ENCODE measurements at places on chromosomes 4 and X.

GRCh38 chrX:129980540-129981199 lies 1.8 kb upstream of the BCORL1 start:
- no peak for DNase-seq

GRCh38 chrX:47358387-47359065 lies 11.9 kb upstream of the ZNF157 start:
- no peak for DNase-seq

DNA sequence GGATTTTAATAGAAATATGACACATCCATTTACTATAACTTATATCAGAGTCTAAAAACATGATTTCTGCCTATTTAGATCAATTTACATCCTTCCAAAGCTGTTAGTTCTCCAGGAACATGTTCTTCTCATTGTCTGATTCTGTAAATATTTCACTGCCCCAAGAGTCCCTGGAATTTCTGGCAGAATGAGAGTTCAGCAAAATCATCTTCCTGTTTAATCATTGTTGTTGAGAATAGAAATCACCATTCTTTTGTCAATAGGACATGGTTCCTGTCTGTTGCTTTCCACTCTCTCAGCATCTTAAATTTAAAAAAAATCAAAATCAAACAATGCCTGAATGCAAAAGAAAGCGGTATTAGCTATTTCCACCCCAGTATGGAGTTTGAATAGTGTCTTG lies 172.8 kb upstream of the FRMPD4 start:
- no peak for DNase-seq

DNA sequence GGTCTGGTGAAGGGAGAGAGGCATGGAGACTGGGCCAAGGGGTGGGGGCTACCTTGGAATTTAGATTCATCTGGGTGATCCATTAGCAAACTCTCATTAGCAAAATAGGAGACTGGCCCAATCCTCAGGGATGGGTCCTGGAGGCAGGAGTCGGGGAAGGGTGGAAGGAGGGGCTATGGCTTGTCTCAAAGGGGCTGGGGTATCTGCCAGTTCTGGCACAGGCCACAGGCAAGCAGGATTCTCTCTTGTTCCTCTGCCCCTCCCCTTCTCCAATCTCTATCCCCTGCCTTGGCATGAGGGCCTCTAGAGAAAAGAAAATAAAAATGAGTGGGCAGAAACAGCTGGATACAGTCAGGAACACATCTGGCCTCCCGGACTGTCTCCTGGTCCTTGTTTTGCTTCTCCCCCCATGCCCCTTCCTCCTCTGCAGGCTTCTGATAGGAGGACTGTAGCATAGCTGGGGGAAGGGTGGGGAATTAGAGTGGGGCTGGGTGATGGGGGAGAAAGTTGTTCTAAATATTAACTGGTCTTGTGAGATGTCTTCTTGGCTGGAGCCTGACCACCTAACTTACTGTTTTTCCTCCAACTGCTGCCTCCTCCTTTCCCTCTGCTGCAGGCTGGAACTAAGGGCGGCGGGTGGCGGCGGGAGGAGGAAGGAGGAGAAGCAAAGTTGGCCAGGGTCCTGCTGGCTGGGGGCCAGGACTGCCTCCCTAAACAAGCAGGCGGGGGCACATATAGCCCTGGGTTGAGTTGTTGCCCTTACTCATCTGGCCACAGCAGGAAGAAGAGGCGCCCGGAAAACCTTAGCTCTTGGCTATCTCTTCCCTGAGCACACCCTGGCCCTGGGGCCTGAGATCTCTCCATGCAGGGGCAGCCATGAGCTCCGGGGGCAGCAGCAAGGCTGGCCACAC lies 53.3 kb upstream of the LAS1L start:
- DNase-seq: no peak

DNA sequence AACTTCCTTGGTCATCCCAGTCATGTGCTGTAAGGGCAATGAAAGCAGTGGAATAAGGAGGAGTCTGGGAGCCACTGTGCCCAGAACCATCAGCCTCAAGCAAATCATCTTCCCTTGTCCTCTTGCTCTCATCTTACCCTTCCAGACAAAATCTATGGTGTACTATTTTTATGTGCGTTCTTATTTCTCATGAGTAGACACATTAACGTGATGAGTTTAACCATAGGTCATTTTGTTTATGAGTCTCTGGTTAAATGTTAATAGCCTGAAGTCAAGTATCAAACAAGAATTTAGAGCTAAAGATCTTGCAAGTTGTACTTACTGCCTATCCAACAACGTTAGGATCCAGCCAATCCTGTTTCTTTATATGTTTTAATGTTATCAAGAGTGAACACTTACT lies 495.3 kb downstream of the SPRY1 start:
- no peak for DNase-seq

DNA sequence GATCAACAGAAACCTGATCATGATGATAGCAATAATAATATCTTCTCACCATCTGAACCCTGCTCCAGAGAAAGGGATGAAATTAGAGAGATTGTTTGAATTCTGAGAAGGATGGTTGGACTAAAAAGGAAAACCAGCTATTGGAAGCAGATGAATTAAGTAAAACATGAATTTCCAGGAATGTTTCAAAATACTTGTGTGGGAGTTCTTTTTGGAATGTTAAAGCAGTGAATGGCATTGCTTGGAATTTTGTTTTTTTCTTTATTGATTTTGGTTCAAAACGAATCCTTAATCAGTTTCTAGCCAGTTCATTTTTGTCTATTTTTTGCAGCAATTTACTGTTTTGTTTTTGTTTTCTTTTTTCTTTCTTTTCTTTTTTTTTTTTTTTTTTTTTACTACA lies 150.3 kb downstream of the NHS start:
- no peak for DNase-seq

GRCh38 chrX:124829930-124830329 lies 483.6 kb downstream of the SH2D1A start:
- no peak for DNase-seq

- DNase-seq: no peak
Observed at GRCh38 chr4:81410680-81411079, 61.0 kb downstream of the RASGEF1B start.

DNA sequence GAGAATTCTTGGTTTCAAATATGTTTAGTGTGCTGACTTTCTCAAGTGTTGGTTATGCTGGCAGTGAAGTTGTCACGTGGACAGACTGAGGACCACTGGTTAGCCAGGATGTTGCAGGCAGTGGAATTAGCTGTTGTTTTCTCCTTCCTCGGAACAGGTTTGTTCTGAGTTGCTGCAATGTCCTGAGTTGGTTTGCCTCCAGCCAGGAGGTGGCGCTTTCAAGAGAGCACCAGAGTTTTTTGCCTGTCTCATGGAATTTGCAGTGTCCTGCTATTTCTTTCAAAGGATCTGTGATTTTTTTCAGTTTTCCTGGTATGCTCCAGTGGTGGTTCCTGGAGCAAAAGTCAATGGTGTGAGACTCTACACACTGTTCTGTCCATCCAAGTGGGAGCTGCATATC lies 158.1 kb upstream of the CXorf66 start:
- no peak for DNase-seq

DNA sequence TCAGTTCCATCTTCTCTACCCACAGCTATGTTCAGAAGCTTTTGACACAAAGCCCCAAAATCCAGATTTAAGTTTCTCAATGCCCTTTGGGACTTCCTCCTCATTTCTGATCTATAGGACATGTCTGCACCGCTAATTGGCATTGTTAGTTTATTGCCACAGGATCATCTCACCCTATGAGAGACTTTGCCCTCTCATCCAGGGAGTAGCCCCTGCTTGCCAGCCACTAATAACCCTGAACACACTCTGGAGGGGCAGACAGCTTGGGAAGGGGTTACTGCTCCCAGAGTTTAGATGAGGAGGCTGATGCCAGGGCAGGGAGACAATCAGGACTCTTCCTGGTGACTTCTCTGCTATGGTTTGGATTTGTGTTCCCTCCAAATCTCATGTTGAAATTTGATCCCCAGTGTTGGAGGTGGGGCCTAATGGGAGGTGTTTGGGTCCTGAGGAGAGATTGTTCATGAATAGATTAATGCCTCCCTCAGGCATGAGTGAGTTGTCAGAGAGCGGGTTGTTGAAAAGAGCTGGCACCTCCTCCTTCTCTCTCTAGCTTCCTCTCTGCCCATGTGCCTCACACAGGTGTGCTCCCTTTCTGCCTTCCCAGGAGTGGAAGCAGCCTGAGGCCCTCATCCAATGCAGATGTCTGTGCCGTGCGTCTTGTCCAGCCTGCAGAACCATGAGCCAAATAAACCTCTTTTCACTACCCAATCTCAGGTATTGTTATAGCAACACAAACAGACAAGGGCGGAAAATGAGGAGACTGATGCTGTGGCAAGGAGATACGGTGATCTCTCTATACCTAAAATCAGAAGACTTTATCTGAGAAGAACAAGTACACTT lies 3.6 kb upstream of the SCARB2 start:
- no peak for DNase-seq

- no peak for DNase-seq
Observed at GRCh38 chrX:41043196-41043595, 42.0 kb upstream of the USP9X start.

GRCh38 chr4:182240161-182241130 lies 2.8 kb upstream of the TENM3 start:
- no peak for DNase-seq

DNA sequence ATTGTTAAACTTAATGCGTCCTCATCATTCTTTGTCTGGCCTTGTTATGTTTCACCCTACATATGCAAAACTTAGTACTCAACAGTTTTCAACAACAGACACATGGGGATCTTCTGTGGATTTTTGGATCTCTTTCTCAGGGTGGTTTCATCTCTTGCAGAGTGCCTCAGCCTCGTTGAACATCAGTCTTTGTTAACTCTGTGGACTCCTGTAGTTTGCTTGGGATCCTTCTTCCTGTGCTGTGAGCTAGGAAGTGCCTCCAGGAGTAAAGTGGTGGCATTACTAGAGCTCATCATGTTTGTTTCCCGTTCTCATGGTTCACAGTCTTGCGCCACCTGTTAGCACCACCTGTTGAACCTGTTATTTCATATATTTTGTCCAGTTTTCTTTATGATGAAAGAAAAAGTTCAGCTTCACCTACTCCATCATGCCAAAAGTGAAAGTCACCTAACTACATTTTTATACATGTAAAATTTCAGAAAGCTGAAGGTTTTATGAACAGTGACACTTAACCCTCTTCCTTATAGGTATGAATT lies 27.5 kb upstream of the NDUFC1 start:
- DNase-seq: no peak

DNA sequence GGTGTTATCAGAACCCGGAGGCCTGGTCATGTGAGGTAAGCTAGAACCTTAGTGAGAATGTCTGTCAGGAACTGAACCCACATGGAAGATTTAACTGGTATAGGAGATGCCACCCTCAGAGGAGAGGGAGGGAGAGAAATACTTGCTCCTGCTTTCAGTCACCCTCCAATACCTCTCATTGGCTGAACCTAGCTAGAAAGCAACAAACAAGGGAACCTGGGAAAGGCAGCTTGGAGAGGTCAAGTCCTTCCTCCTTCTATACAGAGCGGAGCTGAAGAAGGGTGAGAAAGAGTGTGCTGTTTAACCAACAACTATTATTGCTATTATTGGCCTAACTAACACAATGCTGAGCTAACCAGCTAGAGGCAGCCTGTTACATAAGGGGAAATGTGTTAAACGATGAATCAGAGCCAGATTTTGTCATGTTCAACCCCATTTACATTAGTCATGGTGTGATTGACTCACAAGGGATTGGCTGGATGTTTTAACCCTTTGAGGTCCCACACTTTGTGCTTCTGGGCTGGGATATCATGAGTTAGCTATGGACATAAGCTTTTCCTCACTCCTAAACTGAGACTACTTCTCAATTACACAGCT lies 96.5 kb upstream of the ESX1 start:
- DNase-seq: no peak

DNA sequence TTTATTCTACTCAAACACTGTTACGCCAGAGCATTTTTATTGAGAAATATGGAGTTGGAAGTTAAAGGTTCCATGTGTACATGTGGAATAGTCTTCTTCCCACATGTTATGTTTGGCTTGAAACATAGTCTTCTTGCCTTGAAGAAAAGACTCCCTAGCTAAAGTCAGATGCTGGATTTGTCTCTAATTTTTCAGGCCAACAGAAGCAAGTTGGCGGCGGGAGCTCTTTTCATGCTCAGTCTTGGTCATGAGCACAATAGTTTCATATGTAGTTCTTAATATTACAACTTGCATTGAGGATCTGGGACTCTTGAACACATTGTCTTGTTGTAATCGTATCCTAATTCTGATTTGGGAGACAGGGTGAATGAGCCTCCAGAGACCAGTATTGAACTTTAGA lies 19.4 kb downstream of the SEPTIN11 start:
- DNase-seq: no peak

DNA sequence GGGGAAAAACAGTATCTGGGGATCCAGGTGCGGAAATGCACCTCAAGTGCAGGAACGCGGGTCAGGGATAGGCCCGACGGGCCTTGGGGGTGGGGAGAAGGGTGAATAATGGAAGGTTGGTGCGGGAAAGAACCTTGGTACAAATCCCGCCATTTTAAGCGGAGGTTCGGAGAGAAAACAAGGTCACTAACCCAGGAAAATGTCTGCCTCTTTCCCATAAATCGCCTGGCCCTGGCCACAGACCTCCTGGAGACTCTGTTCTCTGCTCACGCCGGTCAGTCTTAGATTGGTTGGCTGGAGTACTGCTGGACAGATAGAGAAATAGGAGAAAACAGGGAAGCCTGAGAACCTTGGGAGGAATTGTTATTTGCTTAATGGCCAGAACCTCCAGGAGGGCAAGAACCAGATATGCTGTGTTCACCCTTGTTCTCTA lies 897 bp upstream of the FBXL5 start:
- DNase-seq: no peak

DNA sequence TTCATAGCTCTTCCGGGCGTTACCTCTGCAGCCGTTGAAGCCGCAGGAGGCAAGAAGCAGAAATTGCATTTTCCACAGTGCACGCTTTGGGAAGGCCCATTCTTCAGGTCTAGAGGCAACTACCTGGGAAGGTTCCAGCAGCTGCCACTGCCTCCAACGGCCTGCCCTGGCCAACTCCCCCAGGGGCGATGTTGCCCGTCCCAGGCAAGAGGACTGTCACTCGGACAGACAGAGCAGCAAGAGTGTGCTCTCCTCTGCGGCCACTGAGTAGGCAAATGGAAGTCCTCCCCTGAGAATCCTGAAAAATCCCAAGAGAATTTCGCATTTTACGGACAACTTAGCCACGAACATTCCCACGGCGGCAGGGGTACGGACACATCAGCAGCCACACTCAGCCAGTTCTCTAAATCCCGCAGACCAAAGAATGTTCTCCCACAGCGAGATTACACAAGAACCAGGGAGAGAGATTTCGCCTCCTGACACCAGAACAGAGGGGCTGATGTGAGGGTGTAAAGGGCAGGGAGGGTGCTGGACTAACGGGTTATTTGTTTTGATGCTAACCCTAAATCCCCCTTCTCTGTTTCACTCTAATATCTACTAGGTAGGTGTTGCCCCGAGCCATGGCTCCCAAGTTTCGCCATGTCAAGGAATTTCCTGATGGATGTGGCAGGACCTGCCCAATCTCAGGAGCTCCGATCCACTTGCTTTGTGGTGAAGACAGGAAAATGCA lies 63.8 kb downstream of the SEPSECS start:
- DNase-seq: no peak

DNA sequence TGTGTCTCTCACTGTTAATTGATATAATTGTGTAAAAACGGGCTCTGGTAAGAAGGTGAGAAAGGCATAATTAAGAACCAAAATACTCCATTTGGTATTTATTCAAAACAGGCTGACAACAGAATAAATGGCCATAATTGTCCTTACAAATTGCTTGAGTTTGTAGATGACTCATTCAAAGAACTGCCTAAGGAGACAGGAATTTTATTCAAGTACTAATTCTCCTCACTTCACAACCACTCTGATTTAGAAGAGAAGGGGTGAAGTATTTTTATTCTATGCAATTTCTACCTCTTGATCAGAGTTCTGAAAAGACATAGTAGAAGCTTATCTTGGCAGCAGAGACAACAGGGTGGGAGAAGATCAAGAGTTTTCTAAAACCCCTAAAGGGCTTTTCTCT lies 43.1 kb downstream of the ATP11C start:
- no peak for DNase-seq

Data from activated T-cell treated with anti-CD3 and anti-CD28 coated beads for 24 hours (primary cell).